PC-9 (cell line): ENCODE measurements at places on chromosomes 16 and 17. TPM values are rescaled to one million over a fixed set of nuclear protein-coding genes. Genes with fewer than 3 reads are reported as not detected.

Gene CACNG4
- total RNA-seq, result 45.1 and 46.3 TPM in 2 replicates

GRCh38 chr16:29710227-29711219, 31.5 kb downstream of the QPRT start:
- peak; percentile 59 for DNase-seq

GRCh38 chr17:16304830-16305229, 48.4 kb downstream of the CENPV start:
- DNase-seq, result peak; percentile 10

- no peak for DNase-seq
Observed at GRCh38 chr17:43545383-43545632, 832 bp downstream of the ETV4 start.

GRCh38 chr16:75789237-75789636, 62.9 kb upstream of the CPHXL start:
- peak; percentile 42 for DNase-seq

- DNase-seq, result peak; percentile 46
Observed at GRCh38 chr16:3819746-3820724, 60.5 kb downstream of the CREBBP start.
